ENCODE measurements at places on chromosomes 3 and 15.

GRCh38 chr3:81732642-81733041, 28.8 kb downstream of the GBE1 start:
- no peak for DNase-seq

GRCh38 chr3:55588146-55588765, 101.2 kb upstream of the WNT5A start:
- no peak for DNase-seq

DNA sequence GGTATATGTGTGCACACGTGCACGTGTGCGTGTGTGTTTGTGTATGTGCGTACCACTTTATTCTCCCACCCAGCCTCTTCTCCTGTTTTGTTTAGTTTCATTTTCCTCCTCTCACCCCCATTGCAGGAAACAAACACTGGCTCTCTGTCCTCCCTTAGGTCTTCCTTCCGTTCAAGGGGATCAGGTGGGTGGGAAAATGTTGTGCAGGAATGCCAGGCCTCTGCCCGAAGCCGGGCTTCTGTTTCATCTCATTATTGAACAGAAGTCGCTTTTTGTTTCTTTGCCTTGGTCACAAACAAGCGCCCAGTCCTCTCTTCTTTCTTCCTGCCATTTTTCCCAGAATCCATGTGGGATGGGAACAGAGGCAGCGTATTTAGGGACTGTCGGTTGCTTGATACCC, 69.6 kb downstream of the IGF1R start:
- DNase-seq, result no peak

DNA sequence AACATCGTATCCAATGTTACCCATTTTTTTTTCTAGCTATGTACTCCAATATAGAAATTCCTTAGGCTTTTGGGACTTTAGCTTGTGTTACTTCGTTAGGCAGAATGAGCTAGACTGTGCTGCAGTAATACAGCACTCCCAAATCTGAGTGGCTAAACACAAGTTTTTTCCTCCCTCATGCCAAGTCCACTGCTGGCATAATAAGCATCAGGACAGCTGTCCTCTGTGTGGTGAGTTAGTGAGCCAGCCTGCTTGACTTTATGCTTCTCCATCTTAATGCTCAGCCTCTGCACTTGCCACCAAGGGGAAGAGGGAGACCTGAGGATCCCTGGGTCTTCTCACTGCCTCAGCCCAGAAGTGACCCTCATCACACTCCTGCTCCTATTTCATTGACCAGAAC, 18.2 kb upstream of the ACOX2 start:
- no peak for DNase-seq

DNA sequence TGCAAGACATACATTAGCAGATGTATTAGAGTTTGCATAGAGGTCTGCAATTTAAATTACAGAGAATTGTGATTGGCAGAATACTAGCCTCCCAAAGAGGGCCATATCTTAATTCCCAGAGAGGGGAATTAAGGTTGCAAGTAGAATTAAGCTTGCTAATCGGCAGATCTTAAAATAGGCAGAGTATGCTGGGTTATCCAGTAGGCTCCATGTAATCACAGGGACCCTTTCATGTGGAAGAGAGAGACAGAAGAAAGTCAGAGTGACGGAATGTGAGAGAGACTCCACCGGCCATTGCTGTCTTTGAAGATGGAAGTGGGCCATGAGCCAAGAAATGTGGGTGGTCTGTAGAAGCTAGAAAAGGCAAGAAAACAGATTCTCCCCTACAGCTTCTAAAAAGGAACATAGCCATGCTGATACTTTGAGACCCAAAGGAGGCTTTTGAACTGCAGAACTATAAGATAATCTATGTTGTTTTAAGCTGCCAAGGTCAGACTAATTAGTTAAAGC, 38.8 kb downstream of the IMPG2 start:
- DNase-seq, result no peak

GRCh38 chr3:42635111-42635510, 18.4 kb upstream of the ZBTB47 start:
- DNase-seq, result no peak

DNA sequence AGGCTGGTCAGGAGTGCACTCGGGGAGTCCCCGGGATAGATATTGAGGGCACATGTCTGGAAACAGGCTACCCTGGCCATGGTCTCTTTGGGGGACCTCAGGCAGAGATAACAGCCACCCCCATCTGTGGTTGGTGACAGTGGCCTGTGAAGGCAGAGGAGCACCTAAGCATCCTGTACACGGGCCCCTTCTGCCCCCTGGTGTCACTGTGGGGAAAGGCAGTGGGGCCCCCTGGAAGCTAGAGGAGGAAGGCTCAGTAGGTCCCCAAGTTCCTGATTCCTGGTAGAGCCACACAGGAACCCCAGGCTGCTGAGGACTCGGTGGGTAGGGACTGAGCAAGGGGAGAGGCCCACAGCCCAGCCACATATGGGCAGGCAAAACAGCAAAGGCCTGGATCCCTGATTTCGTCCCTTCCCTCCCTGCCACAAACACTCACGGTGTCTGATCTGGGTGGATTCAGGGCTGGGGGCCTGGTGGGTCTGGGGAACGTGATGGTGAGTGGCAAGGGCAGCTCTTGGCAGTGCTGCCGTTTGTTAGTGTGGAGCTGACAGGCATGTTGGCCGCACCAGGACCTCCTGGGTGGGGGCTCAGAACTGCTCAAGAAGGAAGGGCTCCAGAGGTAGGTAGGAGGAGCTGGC, 14.1 kb upstream of the CXCR6 start:
- peak; percentile 53 for DNase-seq

- no peak for DNase-seq
Observed at GRCh38 chr3:192907784-192908183, 9.9 kb downstream of the MB21D2 start.

GRCh38 chr15:62666046-62666445, 376.5 kb upstream of the TPM1 start:
- no peak for DNase-seq

- DNase-seq, result no peak
Observed at GRCh38 chr15:73628976-73629797, 4.0 kb downstream of the NPTN start.

- DNase-seq, result no peak
Observed at GRCh38 chr3:47079432-47079831, 84.5 kb downstream of the SETD2 start.

DNA sequence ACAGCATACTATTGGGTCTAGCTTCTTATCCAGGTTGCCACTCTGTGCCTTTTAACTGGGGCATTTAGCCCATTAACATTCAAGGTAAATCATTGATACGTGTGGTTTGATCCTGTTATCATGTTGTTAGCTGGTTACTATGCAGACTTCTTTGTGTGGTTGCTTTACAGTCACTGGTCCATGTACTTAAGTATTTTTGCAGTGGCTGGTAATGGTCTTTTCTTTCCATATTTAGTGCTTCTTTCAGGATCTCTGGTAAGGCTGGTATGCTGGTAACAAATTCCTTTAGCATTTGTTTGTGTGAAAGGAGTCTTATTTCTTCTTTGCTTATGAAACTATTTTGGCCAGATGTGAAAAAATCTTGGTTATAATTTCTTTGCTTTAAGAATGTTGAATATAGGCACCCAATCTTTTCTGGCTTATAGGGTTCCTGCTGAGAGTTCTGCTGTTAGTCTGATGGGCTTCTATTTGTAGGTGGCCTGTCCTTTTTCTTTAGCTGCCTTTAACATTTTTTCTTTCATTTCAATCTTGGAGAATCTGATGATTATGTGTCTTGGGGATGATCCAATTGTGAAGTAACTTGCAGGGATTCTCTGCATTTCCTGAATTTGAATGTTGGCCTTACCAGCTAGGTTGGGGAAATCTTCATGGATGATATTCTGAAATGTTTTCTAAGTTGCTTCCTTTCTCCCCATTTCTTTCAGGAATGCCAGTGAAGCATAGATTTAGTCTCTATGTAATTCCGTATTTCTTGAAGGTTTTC, 39.3 kb downstream of the CCR1 start:
- no peak for DNase-seq

DNA sequence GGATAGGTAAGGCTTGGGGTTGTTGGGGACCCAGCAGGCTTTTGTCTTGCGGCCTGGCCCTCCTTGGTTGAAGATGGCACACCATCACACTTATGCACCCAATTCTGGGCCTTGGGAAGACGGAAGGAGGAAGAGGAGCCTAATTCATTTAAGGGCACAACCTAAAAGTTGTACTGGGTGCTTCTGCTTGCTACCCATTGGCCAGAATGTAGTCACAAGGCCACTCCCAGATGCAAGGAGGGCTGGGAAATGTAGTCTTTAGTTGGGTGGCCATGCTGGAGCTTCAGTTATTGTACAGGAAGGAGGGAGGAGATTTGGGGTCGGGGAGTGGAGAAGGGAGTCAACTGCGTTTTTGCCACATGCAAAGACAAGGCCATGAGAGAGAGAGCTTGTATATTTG, 109.2 kb downstream of the TMEM266 start:
- DNase-seq, result no peak

- no peak for DNase-seq
Observed at GRCh38 chr15:81830520-81830919, 215.3 kb downstream of the MEX3B start.

- DNase-seq, result no peak
Observed at GRCh38 chr15:67531379-67531914, 10.5 kb downstream of the C15orf61 start.

GRCh38 chr3:46017720-46018119, 9.6 kb downstream of the XCR1 start:
- DNase-seq, result no peak

DNA sequence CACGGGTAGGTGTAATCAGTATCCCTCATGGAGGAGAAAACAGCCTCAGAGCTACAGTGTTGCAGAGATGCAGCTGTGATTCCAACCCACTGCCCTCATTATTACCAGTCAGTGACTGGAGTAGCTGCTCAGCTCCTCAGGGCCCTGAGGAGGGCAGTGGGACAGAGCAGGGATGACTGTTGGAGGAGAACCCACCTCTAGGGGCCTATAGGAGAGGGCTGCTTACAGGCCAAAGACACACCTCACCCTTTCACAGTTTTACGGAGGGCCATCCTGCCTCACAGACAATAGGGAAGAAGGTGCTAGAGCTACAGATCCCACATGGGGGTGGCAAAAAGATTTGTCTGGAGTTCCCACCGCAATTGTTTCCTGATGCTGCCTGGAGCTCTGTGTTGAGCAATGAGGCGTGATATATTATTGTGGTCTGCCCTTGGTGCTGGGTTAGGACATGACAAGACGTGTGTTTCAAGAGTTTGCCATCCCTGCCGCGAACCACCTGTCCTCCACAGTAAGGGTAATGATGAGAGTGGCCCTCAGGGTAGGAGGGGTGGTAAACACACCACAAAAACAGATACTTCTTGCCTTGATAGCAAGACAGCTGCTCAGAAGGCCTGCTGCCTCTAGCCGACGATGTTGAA, 140.5 kb upstream of the TPM1 start:
- no peak for DNase-seq

GRCh38 chr3:114566162-114566755, 272.4 kb downstream of the TIGIT start:
- DNase-seq, result no peak

DNA sequence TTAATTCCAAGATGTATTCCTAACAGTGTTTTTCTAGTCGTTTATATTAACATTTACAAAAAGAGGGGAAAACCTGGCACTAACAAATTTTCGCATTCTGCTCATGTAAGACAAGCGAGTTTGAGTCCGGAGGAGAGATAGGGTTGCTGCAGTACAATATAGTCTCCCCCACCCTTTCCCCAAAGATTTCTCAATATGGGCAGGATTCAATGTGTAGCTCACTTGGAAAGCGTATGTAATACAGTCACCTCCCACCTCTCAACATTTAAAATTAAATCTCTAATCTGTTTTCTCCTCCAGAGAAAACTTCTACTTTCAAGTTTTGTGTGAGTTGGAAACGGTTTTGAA, 57.9 kb downstream of the CMSS1 start:
- no peak for DNase-seq

- DNase-seq, result no peak
Observed at GRCh38 chr3:42116466-42116865, 25.3 kb downstream of the TRAK1 start.

- DNase-seq, result no peak
Observed at GRCh38 chr3:186621894-186622650, 9.2 kb downstream of the AHSG start.

DNA sequence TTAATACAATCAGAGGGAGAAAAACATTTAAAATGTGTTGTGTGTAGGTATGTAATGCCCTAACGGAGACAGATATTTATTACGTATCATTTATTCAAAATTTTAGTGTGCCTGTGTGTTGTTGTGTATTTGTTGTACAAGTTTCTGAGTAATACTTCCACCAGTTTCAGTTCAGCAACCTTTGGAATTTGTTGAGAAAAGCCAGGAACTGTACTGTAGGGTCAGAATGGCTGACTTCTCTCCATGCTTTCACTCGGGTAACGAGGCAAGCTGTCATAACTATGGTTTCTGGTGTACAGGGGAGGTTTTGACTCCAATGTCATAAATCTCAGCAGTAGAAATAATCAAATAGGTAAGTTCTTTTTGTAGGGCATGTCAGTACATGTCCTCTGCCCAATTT, 23.8 kb upstream of the CNTN6 start:
- DNase-seq, result no peak

GRCh38 chr3:138938056-138938876, 8.7 kb downstream of the FOXL2 start:
- no peak for DNase-seq

- DNase-seq, result no peak
Observed at GRCh38 chr3:171801738-171802589, 8.3 kb downstream of the PLD1 start.

GRCh38 chr3:14633819-14634424, 17.6 kb upstream of the CCDC174 start:
- DNase-seq, result peak; percentile 51

GRCh38 chr3:38634111-38634510, 15.4 kb downstream of the SCN5A start:
- no peak for DNase-seq

DNA sequence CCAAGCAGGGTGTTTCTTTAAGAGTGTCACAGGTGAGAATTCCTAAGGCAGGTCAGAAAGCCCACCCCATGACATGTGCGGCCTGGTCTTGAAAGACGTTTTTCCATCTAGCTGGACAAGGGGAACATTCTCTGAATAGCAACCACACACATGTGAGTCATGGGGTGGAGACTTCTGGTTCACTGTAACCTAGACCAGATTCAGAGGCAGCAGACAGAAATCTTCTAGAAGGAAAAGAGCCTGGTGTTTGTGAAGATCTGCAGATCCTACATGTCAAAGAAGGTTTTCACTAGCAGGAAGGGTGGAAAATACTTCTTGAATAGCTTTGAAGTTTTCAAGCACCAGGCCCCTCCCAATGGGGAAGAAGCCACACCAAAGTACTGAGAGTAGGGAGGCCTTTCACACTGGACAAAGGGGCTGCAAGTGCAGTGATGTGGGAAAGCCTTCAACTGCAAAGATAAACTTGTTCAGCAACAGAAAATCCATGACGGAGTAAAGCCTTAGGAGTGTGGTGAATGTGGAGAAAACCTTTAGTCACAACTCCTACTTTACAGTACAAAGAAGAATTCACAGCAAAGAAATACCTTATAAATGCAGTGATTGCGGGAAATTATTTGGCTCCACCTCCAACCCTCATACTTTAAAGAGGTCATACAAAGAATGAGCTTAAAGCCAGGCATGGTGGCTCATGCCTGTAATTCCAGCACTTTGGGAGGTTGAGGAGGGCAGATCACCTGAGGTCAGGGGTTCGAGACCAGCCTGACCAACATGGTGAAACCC, 17.6 kb downstream of the ADAM10 start:
- DNase-seq, result no peak

GRCh38 chr3:168336276-168336675, 240.6 kb upstream of the GOLIM4 start:
- DNase-seq, result no peak
